Right lung (tissue), 10 donors: ENCODE measurements at places on chromosomes 3 and 15. TPM values are rescaled to one million over a fixed set of nuclear protein-coding genes. Genes with fewer than 3 reads are reported as not detected.

Gene ADAMTS9
- polyA plus RNA-seq, result 58.7 TPM

Gene CELF6
- 3.5 TPM for polyA plus RNA-seq

Gene PLA2G4F
- 8.3 TPM for polyA plus RNA-seq

Gene C3orf49
- 1.2 TPM for polyA plus RNA-seq

Gene ZBBX
- polyA plus RNA-seq, result 7.8 TPM

Gene DCLK3
- polyA plus RNA-seq, result 1.4 TPM

Gene HYAL1
- 2.5 TPM for polyA plus RNA-seq
